ENCODE measurements at places on chromosomes 6 and 20.

DNA sequence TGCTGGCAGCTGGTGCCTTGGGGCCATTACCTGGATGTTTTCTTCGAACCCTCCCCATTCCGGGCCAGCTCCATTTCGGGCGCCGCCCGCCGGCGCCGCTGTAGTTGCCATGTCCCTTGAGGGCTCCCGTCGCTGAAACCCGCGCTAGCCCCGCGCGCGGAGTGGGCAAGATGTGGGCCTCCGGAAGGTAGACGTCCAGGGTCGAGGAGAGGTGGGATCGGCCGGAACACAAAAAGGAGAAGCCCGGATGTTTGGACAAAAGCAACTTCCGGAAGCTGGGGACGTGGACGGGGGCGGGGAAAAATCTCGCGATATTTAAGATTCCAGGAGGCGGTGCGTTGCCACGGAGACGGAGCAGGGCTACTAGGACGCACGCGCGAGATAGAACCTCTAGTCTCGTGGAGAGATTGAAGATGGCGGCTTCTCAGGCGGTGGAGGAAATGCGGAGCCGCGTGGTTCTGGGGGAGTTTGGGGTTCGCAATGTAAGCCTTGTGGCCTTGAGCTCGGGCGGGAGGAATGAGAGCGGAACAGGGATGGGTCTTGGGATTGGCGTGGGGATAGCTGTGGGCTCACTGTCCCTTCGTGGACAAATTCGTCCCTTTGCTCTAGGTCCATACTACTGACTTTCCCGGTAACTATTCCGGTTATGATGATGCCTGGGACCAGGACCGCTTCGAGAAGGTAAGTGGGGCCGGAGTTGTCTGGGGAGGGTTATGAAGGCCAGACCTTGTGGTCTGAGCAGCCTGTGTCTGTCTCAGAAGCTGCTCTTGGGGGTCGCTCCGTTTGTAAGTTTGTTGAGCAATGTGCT is at the start of the genes POLR1C and YIPF3:
TSS of gene POLR1C (plus strand) at position 393 of the 808 bp plus-strand sequence. CDS start at position 414, 21 bp downstream.
TSS of gene YIPF3 (minus strand) at position 230 of the 808 bp plus-strand sequence. CDS start at position 111, 119 bp downstream.
- DNase-seq = peak; percentile 96

DNA sequence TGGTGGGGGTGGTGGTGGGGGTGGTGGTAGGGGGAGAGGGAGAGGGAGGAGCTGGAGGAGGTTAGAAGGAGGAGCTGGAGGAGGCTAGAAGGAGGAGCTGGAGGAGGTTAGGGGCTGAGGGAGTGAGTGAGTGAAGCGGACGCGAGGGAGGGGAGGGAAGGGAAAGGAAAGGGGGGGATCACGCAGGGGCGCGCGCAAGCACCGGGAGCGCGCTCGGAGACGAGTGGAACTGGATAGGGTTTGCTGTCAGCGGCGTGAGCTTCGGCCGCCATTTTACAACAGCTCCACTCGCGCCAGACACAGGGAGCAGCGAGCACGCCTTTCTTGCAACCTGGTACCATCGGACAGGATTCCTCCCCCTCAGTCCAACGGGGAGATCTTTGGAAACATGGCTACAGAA is 90.5 kb upstream of the FERMT1 start:
- DNase-seq = no peak

- peak; percentile 67 for DNase-seq
These were observed 25.3 kb downstream of the RIPOR2 start for GRCh38 chr6:24910331-24910960.

DNA sequence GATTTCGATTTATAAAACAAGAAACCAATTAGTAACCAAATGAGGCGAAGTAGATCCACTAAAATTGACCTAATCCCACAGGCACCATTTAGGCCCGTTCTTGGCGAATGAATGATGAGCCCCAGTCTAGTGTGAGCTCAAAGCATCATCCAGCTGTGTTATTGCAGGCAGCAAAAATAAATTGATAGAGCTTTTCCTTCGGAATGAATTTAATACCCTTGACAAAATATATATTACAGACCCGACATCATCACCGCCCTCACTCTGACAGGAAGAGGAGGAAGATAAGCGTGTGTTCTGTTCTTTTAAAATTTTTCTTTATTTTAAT is 7.8 kb downstream of the SIM1 start:
- DNase-seq = no peak

DNA sequence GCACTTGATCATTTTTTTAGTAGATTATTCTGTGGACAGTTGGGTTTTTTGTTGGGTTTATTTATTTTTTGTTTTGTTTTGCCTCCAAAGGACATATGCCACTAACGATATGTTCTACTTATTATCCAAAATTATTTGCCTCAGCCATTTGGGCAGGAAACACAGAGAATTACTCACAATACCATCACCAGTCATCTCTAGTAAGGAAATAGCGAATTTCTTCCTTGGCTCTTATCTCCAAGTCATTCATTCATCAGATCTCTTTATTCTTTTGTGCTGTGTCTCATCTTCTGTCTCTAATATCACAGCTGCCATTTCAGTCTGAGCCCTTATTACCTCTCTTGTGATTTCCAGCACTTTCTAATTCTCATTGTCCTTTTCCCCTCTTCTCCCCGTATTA is 130.4 kb upstream of the SMLR1 start:
- no peak for DNase-seq

DNA sequence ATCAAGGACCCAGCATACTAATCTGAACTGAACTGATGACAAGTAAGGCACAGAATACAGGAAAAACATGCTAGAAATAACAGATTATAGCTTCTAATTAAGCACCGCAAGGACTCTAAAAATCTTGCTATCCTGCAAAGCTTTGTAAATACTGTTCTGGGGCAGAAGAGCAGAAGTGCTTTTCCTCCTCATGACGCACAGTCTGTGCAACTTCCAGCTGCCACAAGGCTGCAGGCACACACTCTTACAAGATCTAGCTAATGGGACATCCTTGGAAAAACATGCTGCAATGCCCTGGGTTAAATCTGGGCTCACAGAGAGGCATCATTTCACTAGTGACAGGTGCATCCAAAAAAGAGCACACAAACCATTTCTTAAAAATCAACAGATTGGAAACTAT is 188.6 kb downstream of the GJA10 start:
- DNase-seq = no peak

- DNase-seq = peak; percentile 62
These were observed 437 bp downstream of the CD40 start for GRCh38 chr20:46118481-46119020.

DNA sequence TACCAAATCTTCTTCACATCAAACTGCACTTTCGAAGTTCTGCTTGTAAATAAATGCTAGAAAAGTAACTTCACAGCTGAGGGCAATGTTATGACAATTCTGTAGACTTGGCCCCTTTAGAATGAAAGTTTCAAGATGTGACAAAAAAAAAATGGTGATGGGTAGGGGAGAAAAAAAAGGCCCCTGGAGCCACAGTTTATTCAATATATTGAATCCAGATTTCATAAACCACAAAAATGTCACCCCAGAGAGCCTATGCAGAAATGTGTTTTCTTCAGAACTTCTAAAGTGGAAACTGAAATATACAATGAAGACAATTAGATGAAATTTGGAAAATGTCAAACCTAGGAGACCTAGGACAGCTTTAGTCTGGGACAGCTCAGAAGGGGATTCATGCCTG is 143.1 kb downstream of the EDN3 start:
- DNase-seq = no peak

DNA sequence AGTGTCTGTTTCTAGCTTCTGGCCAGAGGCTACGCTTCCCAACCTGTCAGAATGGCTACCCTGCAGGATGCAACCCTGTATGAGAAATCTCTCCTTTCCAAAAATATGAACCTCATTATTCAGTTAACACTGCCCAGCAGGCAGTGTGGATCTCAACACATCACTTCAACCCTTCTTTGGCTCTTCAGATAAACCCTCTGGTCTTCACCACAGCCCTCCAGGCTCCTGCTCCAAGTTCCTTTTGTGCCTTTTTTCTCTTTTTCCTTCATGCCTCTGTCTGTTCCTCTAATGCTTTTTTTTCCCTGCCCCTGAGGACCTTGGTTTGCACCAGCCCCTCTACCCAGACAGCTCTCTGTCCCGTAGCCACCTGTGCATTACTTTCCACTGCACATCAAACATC is 207.4 kb downstream of the MYLK4 start:
- DNase-seq = no peak

DNA sequence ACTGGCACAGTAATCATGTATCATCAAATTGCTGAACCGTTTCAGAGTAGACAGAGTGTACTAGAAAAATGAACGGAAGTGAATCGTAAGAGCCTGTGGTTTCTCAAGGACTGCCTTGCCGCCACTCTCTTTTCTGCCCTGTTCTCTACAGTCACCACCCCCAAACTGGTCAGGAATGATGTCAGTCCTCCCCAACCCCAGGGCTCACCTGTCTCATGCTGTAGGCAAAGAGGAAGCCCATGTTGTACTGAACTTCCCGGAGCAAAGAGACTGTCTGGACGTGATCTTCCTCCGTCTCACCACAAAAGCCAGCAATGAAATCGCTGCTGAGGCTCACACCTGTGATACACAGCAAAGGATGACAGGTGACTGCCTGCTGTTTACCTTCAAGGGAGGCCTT is 31.0 kb downstream of the CDK5RAP1 start:
- DNase-seq = no peak

- DNase-seq = no peak
These were observed 55.7 kb upstream of the NKX2-2 start for GRCh38 chr20:21569586-21569985.

DNA sequence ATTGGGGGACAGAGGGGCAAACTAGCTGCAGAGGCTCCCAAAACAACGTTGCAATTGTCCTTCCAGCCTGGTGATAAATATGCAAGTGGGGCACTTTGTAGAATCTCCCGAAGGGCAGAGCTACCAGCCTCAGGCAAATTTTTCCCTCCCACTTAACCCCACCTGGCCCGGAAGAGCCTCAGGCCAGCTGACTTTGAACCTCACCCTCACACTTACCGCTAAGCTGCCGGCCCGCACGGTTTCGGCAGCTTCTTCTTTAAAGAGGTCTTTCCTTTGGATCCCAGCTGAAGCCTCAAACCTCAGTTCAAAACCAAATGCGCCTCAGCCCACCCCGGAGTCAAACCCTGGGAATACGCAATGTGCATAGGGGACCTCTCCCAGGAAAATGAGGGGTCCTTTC is 2.5 kb downstream of the OVOL2 start:
- no peak for DNase-seq

DNA sequence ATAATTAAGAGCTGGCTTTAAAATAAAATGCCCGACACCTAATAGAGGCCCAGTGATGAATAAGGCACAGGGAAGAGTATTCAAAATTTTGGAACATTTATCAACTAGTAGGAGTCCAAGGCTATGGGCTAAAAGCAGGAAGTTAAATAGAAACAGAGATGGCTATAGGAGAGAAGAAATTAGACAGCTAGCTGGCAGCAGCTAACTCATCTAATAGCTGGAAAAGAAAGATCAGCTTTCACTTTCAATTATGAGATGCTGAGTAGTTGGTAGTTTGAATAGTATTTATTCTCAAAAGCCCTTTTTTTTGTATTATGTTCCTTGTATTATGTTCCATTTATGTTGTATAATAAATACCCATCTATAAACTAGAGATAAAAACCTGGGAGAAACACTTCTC is 215.7 kb downstream of the SLC35F1 start:
- no peak for DNase-seq

- no peak for DNase-seq
These were observed 104.8 kb upstream of the KCNG1 start for GRCh38 chr20:51127713-51128112.

DNA sequence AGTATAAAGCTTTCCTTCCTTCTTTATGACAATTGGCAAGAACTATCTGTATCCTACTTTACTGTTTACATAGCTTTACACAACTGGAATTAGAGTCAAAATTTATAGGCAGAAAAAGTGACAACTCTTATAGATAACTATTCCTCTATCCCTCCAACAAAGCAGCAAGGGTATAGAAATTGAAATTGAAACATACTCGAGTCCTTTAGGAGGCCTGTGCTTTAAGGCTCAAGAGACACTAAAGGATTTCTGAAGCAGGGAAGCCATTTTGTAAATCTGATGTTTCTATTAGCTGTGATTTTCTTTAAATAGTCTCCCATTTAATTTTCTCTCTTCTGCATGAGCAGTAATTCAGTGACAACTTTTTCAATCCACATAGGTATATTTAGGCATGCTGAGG is 567.6 kb upstream of the MAN1A1 start:
- DNase-seq = no peak

DNA sequence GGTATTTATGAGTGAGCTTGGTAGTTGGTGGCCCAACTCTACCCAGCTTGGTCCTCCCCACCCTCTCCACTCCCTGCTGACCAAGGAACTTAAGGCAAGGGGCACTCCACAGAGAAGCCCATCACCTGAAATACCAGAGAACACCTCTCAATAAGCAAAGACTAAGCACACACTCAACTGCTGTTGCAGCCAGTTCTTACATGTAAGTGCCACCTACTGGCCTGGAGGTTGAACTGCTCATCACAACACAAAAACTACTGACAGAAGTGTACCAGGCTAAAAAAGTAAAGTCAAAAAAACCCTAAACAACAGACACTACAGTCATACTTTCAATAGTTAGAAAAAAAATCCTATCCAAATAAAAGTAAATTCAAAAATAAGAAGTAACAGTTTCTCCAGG is 146.2 kb downstream of the FAM83B start:
- no peak for DNase-seq

DNA sequence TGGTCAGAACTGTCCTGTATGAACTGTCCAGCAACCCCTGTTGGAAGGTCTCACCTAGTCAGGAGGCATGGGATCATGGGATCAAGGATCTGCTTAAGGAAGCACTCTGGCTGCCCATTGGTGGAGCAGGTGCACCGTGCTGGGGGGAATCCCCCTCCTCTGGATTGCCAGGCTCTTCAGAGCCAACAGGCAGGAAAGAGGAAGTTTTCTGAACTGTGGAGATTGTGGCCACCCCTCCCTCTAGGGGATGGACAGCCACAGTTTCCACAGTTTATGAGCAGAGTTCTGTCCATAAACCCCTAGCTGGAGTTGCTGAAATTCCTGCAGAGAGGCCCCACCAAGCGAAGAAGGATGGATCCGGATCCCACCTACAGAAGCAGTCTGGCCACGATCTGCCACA is 13.0 kb upstream of the HLA-DQB1 start:
- no peak for DNase-seq

- DNase-seq = no peak
These were observed 255.8 kb upstream of the SASH1 start for GRCh38 chr6:148086843-148087242.

DNA sequence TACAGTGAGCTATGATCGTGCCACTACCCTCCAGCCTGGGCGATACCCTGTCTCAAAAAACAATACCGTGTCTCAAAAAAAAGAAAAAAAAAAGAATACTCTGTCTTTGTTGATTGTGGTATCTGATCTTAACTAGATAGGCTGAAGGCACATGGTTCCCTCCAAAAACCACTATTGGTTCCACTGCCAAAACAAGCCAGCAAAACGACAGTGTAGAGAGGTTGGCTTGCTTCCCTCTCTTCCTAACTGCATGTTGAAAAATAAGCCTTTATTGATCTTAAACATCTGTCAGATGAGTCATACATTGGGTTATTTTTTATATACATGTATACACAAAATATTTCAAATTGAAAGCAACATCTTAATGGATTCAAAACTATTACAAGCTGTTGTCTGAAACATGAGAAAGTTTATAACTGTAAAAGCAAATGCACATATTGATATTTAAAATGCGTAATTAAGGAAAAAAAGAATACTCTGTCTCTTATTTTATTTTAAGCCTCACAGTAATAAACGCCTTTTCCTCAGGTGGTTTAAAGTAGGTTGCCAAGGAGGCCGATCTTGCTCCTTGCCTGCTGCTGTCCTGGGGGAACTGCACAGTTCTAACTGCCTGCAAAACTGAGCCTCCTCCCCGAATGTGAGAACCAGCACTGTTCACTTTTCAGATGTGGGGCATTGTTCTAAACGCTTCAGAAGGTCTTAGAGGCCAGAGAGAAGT is 7.0 kb upstream of the NINL start:
- no peak for DNase-seq
